ENCODE measurements at places on chromosomes 1 and 21.

DNA sequence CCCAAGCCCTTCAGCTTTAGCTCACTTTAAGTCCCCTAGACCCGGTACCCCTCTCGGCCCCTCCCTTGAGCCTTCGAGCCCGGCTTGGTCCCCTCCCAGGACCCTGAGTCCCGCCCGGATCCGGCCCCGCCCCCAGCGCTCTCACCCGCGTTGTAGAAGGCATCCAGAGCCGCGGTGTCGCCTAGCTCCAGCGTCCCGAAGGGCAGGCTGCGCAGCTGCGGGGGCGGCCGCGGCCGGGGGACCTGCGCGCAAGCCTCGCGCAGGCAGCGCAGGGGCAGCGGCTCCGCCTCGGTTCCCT lies 699 bp downstream of the MAP3K6 start:
- no peak for DNase-seq

GRCh38 chr1:203547771-203548421 lies 53.9 kb downstream of the OPTC start:
- DNase-seq = no peak

DNA sequence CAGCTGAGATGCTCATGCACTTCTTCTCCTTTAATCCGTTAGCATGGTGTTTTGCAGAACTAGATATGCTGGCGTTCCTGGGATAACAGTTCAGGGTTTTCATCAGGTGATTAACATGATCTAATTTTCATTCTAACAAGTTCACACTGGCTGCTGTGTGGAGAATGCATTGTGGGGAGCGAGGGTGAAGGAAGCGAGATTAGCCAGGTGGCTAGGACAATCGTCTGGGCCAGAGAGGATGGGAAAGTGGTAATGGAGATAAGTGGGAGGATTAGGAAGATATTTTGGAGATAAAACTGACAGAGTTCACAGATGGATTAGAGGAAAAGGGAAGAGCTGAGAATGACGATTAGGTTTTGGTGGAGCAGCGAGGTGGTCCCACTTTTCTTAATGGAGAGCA lies 138.1 kb upstream of the MAGI3 start:
- DNase-seq = no peak

GRCh38 chr1:46547481-46548383 lies 3.7 kb downstream of the KNCN start:
- DNase-seq = no peak

GRCh38 chr1:45913731-45914501 lies 110.5 kb downstream of the MAST2 start:
- DNase-seq = no peak

GRCh38 chr1:79040424-79041082 lies 34.0 kb upstream of the ADGRL4 start:
- no peak for DNase-seq

DNA sequence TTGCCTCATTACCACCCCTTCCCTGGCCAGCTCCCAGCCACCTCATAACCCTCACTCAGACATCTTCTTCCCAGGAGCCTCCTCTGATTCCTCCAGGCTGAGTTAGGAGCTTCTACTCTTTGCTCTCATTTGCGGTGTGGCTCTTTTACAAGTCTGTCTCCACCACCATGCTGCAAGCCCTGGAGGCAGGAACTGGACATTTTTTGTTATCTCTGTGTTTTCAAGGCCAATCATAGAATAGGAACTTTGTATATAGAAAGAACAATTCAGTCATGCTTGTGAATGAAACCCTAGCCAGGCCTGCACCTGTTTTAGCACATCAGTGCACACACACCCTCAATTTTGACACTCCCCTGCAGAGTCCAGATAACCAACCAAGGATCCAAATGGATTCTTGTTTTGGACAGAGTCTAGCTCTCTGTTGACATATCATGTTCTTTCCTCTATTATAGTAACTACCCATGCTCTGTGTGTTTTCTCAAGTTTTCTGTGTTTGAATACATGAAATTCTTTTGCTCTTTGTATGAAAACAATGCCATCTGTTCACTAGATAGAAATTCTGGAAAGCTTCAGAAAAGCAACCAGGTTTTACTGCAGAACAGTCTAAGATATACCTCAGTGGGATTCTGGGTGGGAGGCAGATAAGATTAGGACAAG lies 60.9 kb upstream of the ZNF648 start:
- DNase-seq = no peak

All from stimulated activated CD4-positive, alpha-beta T cell treated with anti-CD3 and anti-CD28 coated beads, Interleukin-1b, Interleukin-23, amount 100 ng/mL, for 1 hour (primary cell).